ENCODE measurements at places on chromosomes 6 and 20.

- no peak for DNase-seq
Measured at GRCh38 chr20:10314198-10314597, 95.6 kb downstream of the SNAP25 start.

- no peak for DNase-seq
Measured at GRCh38 chr6:52186075-52186474, at the start of gene IL17A. TSS of gene IL17A (plus strand) at chr6:52186375. CDS start at chr6:52186432, 57 bp downstream.

DNA sequence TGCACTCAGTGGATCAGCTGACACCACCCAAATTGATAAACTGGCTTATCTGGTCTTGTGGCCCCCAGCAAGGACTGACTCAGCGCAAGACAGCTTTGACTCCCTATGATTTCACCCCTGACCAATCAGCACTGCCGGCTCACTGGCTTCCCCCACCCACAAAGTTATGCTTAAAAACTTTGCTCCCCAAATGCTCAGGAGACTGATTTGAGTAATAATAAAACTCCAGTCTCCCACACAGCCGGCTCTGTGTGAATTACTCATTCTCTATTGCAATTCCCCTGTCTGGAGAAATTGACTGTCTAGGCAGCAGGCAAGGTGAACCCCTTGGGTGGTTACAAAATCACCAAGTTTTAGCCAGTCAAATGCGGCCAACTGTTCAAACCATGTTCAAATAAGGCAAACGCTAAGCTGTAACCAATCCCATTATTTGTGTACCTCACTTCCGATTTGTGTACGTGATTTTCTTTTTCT, 32.5 kb downstream of the SLC22A2 start:
- no peak for DNase-seq

GRCh38 chr6:151004383-151005024, 139.0 kb downstream of the MTHFD1L start:
- no peak for DNase-seq

DNA sequence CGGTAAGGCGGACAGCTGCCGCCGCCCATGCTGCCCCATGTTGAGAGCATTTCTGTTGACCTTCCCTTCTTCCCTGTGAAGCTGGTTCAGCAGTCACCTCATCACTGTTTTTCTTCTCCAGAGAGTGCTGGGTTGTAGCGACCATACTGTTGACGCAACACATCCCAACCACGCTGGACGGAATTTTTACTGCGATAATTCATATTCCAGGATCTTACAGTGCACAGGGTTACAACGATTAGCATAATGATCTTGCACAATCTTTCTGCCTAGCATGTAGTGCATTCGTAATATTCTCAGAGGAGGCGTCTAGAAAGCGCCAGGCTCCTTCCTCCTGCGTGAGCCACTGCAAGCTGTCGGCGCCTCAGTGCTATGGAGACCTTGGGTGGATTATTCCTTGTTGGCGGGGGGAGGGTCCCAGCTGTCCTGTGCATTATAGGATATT, 137.0 kb downstream of the MTHFD1L start:
- no peak for DNase-seq

GRCh38 chr6:158418501-158418900, 106.2 kb downstream of the TULP4 start:
- DNase-seq = no peak

DNA sequence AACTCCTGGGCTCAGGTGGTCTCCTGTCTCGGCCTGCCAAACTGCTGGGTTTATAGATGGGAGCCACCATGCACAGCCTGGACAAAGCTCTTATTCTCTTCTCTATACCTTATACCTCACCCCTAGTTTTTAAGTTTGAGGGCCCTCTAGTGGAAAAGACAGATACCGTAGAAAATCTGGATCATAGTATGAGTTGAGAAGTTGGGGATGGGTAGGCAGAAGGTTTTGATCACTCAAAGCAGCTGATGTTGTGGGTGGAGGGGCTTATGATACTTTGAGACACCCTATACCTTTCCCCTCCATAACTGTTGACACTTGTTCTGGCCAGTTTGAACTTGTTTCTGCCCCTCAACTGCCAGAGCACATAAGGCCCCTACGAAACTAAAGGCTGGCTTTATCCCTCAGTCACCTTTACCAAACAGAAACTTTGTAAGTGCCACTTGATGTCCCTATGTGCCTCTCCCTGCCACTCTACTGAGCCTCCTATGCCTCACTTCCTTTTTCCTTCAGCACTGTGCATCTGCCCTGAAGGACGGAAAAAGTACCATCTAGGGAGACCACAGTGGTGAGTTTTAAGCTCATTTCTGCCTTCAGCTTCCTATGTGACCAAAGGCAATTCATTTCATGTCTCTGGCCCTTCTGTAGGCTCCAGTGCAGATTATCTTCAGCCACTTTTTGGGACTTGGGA, 28.6 kb downstream of the RALY start:
- DNase-seq = no peak

GRCh38 chr20:63746751-63747315, 7.3 kb downstream of the SLC2A4RG start:
- no peak for DNase-seq

- DNase-seq = no peak
Measured at GRCh38 chr6:24513602-24514001, 18.8 kb downstream of the ALDH5A1 start.

DNA sequence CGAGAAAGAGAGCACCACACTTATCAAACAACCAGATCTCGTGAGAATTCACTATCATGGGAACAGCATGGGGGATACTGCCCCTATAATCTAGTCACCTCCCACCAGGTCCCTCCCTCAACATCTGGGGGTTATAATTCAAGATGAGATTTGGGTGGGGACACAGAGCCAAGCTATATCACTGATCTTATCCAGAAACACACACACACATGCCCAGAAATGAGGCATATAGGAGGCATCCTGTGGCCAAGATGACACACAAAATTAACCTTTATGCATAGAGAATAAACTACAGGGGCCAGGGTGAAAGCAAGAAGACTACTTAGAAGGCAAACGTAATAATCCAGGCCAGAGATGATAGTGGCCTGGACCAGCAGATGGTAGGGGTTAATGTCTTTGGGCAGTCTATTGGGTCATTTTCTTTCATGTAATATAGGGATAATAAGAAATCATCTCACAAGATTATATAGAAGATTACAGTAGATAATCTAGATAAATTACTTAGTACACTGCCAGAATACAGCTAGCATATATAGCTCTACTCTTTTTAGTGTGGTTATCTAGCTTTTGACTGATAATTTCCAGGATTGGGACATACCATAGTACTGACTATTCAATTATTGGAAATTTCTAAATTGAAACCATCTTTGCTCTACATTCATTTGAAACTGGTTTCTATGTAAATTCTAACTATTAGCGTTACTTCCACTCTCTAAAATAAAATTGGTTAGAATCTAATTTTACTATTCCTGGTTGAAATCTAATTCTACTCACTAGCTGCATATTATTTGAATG, 20.0 kb downstream of the RNF144B start:
- DNase-seq = no peak

DNA sequence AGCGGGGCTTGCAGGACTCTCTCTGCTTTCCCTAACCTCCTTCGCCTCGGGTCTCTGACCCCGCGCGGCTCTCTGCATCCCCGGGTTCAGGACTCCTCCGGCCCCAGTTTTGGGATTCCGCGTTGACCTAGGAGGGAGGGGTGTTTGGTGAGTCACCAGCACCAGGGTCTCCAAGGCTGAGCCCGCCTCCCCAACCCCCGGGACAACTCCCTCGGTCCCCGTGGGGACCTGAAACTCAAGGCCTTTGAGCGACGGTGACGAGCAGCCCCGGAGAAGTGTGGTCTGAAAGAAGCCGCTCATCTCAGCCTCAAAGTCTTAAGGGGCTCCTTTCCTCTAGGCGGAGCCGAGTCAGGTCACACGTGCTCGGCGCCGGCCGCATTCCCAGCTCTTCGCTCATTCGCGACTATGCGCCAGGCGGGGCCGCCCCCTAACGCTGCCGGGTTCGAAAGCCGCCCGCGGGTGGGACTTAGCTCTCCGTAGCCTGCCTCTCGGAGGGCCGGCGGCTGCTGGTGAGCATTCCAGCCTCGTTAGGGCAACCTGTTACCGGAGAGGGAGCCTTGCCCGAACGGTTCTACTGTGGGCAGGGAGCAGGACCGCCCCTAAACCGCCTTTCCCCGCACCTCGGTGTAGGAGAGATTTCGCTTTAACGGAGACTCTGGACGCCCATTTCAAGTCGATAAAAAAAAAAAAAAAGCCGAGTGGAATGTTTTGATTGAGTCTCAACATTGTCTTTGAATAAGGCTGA, 3.0 kb upstream of the PRDM13 start:
- DNase-seq = no peak

DNA sequence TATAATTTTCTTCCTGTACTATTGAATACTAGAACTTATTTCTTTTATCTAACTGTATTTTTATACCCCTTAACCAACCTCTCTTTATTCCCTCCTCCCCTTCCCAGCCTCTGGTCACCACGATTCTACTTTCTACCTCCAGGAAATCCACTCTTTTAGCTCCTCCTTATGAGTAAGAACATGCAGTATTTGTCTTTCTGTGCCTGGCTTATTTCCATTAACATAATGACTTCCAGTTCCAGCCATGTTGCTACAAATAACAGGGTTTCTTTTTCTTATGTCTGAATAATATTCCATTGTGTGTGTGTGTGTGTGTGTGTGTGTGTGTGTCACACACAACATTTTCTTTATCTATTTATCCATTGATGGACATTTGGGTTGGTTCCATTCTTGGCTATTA, 152.3 kb upstream of the OLIG3 start:
- no peak for DNase-seq

DNA sequence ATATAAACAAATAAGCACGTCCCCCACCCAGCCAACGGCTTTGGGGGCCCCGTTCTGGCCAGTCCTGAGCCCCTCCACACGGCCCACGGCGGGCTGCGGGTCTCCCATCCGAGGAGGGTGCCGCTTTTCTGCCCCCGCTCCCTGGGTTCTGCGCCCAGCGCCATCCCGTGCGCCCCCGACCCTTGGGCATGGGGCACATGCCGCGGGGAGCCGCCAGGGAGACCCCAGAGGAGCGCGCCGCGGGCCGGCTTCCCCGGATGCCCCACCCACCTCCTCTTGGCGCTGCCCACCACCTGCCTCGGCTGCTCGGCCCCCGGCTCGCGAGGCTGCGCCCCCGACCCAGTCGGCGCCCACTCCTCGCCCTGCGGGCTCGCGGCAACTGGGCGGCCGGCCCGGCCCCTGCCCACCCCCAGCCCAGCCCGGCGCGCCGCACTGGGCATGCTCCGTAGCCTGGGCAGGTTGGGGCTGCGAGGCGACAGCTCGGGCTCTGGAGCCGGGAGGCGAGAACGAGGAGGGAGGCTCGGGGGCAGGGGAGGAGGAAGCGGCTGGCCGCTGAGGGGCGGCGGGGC, 570 bp upstream of the PLCB4 start:
- DNase-seq = no peak

DNA sequence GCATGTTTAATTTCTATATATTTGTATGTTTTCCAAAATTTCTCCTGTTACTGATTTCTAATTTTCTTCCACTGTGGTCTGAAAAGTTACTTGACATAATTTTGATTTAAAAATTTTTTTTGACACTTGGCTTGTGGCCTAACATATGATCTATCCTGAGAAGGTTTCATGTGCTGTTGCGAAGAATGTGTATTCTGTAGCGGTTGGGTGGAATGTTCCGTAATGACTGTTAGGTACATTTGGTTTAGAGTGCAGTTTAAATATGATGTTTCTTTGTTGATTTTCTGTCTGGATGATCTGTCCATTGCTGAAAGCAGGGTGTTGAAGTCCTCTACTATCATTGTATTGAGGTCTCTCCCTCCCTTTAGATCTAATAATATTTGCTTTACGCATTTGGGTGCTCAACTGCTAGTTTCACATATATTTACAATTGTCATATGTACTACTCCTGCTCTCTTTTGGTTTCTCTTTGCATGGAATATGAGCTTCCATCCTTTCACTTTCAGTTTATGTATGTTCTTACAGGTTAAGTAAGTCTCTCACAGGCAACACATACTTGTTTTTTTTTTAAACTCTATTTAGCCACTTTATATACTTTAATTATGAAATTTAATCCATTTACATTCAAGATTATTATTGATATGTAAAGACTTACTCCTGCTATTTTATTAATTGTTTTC, 19.5 kb upstream of the EDN1 start:
- DNase-seq = no peak

DNA sequence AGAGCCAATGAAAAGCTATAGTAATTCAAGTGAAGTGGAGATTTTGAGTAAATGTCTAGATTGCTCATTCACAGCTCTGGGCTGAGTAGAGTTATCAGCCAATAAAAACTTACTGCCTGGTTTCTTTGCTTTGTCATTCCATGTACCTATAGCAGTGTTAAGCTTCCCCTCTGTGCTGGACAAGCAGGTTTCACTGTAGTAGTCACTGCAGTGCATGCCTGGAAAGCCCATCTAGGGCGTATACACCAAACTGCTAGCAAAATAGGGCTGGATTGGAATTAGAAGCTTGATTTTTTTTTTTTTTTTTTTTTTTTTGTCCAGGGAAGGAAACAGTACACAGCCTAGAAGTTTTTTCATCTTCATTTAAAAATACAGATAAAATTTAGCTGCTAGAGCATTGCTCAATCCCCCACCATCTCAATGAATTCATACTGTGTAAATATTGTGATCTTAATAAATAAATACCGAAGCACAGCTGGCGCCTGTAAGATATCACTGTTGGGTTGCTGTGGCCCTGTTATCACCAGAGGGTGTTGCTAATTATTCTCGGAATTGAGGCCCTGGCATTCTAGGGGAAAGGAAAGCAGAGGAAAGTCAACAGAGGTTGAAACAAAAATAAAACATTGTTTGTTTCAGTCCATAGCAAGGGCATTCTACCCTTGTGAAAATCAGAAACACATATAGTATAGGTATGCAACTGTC, 968.5 kb upstream of the GJE1 start:
- no peak for DNase-seq

DNA sequence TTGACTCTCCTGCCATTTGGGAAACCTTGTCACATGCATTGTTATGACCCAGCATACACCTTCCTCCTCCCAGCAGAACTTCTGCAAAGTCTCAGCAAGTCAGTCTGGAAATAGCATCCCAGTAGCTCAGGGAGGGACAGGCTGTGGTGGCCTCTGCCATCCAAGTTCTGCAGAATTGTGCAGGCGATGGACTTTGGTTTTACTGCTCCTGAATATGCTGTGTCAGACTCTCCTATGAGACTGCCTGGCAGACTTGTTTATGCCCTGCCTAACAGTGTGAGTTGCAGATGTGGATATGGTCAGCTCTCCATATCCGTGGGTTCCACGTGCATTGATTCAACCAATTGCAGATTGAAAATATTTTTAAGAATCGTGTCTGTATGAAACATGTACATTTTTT, 52.8 kb downstream of the SNRNP48 start:
- DNase-seq = no peak

- no peak for DNase-seq
Measured at GRCh38 chr6:157538168-157538567, 157.2 kb downstream of the ZDHHC14 start.

DNA sequence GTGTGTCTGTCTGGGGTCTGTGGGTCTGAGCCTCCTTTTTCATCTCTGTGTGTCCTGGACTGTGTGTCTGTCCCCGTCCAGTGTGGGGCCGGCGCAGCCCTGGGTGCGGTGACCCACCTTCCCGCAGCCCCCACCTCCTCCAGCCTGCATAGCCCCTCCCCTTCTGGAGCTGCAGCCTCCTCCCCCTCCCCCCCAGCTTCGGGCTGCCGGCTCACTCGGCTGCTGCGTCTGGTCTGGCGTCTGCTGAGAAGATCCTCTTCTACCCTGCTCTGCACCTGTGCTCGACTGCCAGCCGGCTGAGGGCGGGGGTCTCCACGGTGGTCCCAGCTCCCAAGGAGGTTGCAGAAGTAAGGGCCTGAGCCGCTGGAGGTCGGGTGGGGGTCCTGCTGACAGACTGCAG, 7.6 kb upstream of the LKAAEAR1 start:
- no peak for DNase-seq

All from thymus (tissue), 14 donors.